IPS-NIHi11 (cell line): ENCODE measurements at places on chromosomes 2 and 18.
A peak's percentile ranks its signal among the peaks of the same experiment; 100 is the strongest.

GRCh38 chr2:51413726-51414125 is 381.8 kb upstream of the NRXN1 start:
- no peak for DNase-seq

DNA sequence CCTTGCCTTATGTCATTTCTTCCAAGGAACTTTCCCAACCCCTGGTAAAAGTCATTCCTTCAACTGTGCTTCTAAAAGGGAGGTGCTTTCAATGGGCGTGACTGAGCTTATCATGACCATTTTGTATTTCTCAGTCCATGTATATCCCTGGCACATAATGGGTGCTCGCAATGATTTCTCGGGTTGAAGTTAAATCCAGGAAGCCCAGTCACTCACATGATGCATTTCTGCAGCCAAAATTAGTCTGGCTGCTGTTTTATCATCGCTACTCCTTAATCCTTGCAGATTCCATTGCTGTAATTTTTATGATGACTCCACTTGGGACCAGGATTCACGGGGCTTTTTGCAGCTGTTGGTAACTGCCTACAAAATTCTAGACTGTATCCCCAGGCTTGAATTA is 25.9 kb upstream of the RFX8 start:
- DNase-seq: no peak

DNA sequence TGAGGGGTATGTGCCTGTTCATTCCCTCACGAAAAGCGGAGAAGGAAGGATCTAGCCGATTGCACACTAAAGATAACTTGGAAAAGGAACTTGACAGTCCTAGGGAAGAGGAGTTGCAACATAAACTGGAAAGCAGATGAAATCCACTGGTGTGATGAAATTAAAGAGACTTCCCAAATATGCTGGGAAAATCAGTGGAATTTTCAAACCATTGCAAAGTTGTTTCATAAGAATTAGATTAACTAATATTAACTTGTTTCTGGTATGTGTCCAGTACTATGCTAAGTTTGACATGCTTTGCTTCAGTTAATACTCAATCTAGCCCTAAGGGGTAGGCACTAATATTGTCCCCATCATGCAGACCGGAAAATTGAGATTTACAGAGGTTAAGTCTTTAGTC is 222.7 kb downstream of the IKZF2 start:
- DNase-seq: no peak

- no peak for DNase-seq
Measured at GRCh38 chr2:160906878-160907277, 253.3 kb upstream of the TANK start.

- no peak for DNase-seq
Measured at GRCh38 chr2:68811364-68811763, 59.8 kb downstream of the BMP10 start.

- DNase-seq: no peak
Measured at GRCh38 chr2:81734981-81735380, 1430.4 kb upstream of the LRRTM1 start.

DNA sequence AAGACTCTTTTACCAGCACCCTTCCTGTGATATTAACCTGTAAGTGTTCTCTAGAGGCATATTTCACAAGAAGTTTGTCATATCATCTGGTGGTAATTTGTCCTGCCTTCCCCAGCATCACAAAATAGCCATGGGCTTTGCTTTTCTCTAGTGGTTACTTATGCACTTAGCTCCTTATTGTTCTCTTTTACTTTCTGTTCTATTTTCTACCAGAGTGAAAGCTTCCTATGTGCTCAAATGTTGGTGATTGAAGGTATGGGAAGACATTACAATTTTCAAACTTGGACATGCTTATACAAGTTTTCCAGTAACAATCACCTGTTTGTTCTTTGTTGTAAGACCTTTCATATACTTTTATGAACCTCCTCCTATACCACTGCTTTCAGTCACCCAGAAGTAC is 87.0 kb upstream of the KCNH7 start:
- no peak for DNase-seq

DNA sequence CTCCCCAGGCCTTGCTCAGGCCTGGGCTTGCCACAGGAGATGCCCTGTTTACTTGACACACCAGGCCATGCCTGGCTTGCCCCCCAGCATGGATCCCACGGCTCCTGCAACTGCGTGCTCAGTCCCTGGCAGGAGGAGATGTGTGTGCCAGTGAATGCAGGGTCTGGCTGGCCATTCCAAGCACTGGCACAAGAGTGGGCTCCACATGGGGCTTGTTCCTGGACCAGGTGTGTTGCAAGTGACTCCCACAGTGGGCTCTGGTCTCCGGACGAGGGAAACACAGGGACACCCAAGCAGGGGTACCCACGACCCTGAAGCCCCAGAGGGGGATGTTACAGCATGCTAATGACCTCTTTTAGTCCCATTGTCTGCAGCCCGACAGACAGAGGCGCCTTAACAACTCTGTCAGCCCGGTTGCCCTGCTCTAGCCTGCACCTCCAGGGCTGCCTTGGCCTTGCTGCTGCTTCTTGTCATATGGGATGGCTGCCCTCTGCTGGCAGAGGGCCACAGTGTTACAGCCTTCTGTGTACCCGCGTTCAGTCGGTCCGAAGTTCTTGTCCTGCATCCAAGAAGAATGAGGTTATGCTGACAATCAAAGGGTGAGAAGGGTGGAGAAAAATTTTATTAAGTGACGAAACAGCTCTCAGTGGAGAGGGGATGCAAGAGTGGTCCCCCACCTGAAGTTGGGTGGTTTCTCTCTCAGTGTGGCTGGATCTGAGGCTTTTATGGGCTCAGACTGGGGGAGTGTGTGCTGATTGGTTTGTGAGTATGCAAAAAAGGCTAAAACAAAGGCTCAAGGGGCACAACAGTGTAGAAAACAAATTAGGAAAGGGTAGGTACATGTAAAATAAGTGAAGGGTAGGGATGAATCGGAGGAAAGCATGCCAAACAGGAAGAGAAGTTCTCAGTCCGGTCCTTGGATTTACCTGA is 180.4 kb downstream of the MBD5 start:
- DNase-seq: peak; percentile 36

GRCh38 chr18:24754583-24755253 is 294.3 kb downstream of the HRH4 start:
- no peak for DNase-seq
